ENCODE measurements at places on chromosomes 12 and 14. TPM values are rescaled to one million over a fixed set of nuclear protein-coding genes. Genes with fewer than 3 reads are reported as not detected.

DNA sequence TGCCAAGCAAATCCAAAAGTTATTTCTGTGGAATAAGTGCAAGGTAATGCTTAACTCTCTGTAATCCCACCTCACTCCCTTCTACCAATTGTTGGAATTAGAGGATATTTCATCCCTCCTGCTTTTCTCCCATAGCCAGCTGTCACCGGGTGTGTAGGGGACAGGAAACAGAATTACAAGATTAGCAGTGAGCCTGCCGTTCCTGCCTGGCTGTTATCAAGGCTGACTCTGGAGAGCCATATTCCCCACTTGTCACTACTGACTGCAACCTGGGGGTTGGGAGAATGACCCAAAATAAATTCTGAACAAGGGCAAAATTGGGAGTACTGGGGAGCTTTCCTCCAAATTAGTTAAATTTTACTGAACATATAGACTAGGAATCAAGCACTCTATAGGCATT lies 24.8 kb downstream of the TBX5 start:
- no peak for DNase-seq

Gene TAS2R43
- not detected for total RNA-seq

Gene SRRM4
- not detected for total RNA-seq

GRCh38 chr12:122947352-122947792 lies 18.9 kb downstream of the ABCB9 start:
- no peak for DNase-seq

DNA sequence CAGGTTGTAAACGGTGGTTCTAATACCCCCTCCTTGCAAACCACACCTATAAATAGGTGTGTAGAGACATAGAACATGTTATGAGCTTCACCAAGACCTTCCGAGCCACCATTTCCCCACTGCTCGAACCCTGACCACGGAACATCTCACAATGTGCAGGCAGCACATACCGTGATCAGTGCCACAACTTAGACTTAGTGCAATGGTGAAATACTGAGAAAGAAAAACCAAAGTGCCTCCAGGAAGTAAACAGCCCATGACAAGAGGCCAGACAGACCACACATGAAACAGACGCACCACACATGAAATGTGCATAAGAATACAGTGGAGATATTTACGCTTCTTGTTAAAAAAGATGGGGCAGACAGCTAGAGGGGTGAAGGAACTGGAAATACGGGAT lies 166.9 kb upstream of the CCND2 start:
- no peak for DNase-seq

Gene REP15
- 1.2 TPM for total RNA-seq

GRCh38 chr12:113365639-113366395 lies 7.4 kb downstream of the PLBD2 start:
- no peak for DNase-seq

- no peak for DNase-seq
Measured at GRCh38 chr12:127393465-127393864, 873.5 kb upstream of the TMEM132C start.

Gene DPPA3
- not detected for total RNA-seq

GRCh38 chr12:56759263-56759908 lies 3.7 kb upstream of the HSD17B6 start:
- DNase-seq = no peak

DNA sequence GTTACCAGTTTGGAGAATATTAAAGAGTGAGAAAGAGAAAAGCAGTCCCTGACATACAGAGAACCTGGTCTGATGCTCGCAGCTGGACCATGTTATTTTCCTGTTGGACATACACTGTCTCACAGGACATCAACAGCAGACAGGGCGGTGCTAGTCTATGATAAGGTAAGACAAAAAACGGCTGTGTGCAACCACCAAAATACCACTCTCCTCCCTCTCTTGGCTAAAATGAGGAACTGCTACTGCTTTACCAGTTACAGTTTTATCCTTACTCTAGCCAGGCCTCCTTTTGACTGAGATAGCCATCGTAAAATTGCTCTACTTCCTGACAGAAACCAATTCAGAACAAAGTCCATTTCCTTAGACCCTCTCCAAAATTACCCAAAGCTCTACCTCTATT lies 47.0 kb upstream of the ERGIC2 start:
- no peak for DNase-seq

DNA sequence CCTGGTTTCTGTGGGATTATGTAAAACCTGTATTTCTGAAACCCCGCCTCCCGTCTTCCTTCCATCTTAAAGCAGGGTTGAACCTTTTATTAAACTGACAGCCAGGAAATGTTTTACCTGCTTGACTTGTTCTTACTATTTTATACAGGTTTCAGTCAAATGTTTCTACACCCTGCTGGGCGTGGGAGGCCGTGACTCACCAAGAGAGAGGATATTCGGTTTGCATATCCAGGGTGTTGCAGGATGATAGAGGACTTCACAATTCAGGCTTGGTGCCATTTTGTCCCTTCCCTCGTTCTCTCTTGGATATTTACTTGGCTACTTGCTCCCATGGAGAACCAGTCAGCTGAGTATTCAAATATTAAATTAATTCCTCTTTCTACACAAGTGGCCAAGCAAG lies 69.7 kb downstream of the ARF6 start:
- peak; percentile 8 for DNase-seq

- no peak for DNase-seq
Measured at GRCh38 chr12:20931894-20932293, 121.4 kb downstream of the SLCO1B3 start.

Measured in MG63 (cell line).